ENCODE measurements at places on chromosomes 2 and 18.

- no peak for DNase-seq
Measured at GRCh38 chr2:28129955-28130695, 239.6 kb downstream of the BABAM2 start.

DNA sequence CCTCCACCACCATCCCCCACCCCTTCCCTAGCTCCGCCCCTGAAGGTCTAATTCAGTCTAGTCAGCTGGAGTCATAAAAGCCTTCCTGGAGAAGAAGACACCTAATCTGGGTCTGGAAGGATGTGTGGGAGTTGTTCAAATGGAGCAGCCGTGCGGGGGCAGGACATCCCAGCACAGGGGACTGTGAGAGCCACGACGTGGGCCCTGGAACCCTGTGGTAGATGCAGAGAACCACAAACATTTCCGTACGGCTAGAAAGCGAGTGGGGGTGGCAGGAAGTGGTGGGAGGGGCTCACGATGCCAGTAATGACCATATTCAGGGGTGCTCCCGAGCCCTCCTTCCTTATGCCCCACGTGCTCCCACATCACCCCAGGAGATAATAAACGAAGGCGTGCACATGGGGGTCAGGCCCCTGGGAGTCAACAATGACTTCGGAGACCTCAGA is 20.9 kb upstream of the COL6A3 start:
- no peak for DNase-seq

- peak; percentile 77 for DNase-seq
Measured at GRCh38 chr2:44769349-44770011, 172.0 kb upstream of the SIX3 start.

DNA sequence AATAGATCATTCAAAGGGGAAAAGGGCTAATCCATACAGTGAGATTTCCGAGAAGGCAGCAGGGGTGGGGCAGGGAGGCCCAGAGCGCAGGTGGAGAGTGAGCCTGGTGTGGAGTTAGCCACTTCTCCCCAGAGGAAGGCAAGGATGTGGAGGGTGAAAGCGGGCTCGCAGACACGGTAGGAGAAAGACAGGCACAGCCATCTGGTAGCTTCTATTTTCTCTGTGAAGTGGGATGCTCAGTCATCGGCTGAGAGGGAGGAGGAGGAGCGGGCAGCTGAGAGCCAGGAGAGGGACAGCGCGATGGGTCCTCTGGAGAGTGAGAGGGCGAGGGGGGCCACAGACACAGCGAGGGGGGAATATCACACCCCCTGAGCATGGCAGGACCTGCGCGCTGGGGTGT is 153.3 kb upstream of the NDUFV2 start:
- DNase-seq = peak; percentile 10
